Stimulated activated CD8-positive, alpha-beta memory T cell treated with anti-CD3 and anti-CD28 coated beads, Interleukin-4, amount 100 ng/mL, for 24 hours (primary cell): ENCODE measurements at places on chromosomes 11 and 22.

DNA sequence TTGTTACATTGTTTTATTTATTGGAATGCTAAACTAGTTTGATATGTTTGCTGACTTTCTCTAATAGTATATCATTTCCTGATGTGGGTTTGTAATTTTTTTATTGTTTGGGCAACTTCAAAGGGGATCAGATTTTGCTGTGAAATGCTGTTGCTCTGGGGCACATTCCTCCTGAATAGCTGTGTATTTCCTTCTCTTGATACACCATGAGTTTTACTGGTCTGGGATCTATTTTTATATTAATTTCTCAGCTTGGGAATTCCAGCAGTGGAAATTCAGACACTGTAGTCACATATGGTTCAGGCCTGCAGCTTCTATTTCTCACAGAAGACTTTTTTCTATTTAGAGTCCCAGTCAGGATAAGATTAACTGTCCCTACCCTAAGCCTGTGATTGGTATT lies 58.9 kb downstream of the RPUSD4 start:
- DNase-seq, result no peak

- no peak for DNase-seq
These were observed 70.1 kb downstream of the SYT9 start for GRCh38 chr11:7321473-7322450.

DNA sequence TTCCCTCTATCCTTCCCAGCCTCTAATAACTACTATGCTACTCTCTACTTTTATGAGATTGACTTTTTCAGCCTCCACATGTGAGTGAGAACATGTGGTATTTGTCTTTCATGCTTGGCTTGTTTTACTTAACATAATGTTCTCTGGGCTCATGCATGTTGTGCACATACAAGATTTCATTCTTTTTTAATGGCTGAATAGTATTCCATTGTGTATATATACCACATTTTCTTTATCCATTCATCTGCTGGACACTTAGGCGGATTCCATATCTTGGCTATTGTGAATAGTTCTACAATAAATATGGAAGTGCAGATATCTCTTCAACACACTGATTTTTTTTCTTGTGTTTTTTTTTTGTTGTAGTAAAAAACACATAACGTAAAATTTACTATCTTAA lies 19.4 kb downstream of the OSBP2 start:
- no peak for DNase-seq

GRCh38 chr11:63639199-63639832 lies 25.1 kb upstream of the PLAAT3 start:
- DNase-seq, result no peak

- DNase-seq, result no peak
These were observed 72.7 kb upstream of the PITPNB start for GRCh38 chr22:27991586-27992293.

DNA sequence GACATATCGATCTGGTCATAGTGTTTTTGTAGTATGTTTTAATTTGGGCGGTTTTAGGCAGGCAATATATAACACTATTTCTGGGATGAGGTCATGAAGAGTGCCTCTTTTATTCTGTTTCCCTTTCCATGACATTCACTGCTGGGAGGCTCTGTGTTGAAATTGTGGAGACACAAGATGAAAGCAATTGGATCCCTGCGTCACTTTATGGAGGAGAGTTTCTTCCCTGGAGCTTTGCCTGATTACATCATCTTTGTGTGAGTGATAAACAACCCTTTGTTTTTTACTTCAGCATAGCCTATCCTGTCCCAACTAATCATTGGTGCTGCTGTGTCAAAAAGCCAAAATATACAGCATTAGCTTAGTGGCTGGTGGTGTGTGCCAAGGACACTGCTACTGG lies 48.6 kb downstream of the PARVG start:
- no peak for DNase-seq

GRCh38 chr22:46567471-46567870 lies 30.1 kb upstream of the CELSR1 start:
- no peak for DNase-seq

DNA sequence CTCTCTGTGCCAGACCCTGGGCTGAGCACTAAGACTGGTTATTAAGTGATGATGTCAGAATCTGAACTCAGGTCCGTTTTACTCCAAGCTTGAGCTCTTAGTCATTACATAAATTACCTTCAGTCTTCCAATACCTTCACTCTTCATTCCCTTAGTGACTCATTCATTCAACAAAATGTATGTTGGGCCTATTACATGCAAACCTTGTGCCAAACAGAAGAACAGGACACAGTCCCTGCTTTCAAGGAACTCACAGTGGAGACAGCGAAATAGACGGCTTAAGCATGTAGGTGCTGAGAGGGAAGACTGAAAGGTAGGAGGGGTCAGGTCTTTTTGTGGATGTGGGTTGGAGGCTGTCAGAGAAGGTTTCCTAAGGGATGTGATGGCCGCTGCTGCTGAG lies 3.3 kb downstream of the KCTD14 start:
- no peak for DNase-seq

DNA sequence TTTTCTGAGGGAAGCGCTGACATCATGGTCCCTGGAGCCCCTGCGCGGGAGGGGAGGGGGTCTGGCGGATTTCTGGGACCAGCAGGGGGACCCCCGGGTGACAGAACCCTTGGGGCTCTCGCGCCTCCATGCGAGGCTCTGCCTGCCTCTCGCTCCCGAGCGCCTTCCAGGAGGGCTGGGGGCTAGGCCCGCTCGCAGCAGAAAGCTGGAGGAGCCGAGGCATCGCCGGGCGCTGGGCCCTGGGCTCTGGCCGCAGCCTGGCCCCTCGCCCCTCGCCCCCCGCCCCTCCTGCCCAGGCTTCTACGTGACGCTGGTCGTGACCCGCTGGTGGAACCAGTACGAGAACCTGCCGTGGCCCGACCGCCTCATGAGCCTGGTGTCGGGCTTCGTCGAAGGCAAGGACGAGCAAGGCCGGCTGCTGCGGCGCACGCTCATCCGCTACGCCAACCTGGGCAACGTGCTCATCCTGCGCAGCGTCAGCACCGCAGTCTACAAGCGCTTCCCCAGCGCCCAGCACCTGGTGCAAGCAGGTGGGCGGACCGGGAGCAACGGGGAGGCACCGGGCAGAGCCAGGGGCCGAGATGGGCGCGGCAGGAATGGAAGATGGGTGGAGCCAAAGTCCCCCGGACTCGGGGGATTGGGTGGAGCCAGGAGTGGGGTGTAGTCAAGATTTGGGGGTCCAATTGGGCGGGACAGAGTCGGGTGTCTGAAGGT lies 5.4 kb downstream of the BEST1 start:
- DNase-seq, result no peak

DNA sequence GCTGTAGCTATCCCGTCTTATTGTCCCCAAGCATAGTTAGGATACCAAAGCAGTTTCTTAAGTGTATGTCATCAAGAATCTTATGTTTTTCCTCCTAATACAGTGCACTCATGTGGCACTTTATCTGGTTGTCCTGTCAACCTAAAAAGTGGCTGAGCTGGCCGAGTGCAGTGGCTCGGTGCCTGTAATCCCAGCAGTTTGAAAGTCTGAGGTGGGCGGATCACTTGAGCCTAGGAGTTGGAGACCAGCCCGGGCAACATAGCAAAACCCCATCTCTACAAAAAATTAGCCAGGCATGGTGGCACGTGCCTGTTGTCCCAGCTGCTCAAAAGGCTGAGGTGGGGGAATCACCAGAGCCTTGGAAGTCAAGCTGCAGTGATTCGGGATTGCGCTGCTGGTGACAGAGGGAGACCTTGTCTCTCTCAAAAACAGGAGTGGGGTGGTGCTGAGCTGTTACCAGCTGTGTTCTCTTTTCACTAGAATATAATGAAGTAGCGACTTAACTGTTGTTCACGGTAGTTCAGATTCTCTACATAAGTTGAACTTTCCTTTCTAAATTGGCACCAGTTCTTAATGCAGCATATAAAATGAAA lies 48.1 kb downstream of the EP300 start:
- no peak for DNase-seq

GRCh38 chr11:61911128-61911700 lies 6.2 kb downstream of the RAB3IL1 start:
- no peak for DNase-seq

GRCh38 chr22:38730411-38730871 lies 24.7 kb downstream of the GTPBP1 start:
- no peak for DNase-seq

- no peak for DNase-seq
These were observed 27.1 kb downstream of the APLP2 start for GRCh38 chr11:130096823-130097222.

DNA sequence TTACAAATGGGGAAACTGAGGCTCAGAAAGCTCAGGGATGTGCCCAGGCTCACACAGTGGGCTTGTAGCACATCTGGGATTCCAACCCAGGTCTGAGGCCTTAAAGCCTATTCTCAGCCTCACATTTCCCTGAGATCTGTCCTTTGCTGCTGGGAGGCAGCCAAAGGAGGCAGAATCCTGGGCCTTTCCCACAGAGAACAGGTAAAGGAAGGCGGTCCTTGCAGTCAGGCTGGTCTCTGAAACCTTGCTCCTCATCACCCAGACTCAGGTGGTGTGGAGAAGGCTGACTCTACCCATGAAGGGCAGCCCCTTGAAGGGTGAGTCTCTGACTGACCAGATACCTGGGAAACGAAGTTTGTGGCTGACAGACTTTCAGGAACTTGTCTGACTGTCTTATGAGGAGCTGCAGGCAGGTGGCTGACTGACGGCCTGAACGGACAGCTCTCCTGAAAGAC lies 7.8 kb downstream of the SLCO2B1 start:
- no peak for DNase-seq

- DNase-seq, result no peak
These were observed 22.5 kb upstream of the TCF20 start for GRCh38 chr22:42292732-42293520.

DNA sequence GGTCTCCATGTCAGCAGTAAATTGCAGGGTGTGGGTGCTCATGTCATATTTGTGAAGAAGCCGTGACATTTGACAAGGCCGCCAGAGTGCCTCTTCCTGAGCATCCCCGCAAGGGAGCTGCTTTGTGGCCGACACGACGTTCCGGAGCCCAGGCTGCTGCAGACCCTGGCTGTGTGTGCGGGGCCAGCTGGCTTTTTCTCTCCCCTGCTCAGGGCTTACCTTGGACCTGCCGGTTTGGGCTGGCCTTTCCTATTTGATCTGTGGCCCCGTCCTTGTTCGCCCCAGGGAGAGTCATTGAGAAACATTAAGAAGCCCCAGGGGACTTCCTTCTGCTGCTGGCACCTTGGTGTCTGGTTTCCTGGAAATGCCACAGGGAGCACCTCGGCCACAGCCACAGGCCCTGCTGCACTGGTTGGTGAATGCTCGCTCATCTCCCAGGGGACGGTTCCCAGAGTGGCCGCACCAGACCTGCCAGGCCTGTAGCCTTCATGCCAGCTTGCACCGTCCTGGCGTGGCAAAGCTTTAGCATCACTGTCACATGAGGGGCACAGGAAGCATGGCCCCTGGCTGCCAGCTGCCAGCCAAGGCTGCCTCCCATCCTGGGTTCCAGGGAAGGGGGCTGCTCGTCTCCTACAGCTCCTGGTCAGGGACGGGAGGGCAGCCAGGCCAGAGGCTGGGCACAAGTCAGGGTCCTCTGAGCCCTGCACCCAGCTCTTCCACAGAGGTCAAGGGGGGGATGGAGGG lies 5.4 kb downstream of the GRK2 start:
- DNase-seq, result peak; percentile 50

- no peak for DNase-seq
These were observed 12.8 kb downstream of the CD44 start for GRCh38 chr11:35151683-35152280.

- DNase-seq, result no peak
These were observed 58.5 kb downstream of the SMCO4 start for GRCh38 chr11:93484716-93485115.

GRCh38 chr22:46726066-46726985 lies 11.7 kb downstream of the CERK start:
- DNase-seq, result no peak

DNA sequence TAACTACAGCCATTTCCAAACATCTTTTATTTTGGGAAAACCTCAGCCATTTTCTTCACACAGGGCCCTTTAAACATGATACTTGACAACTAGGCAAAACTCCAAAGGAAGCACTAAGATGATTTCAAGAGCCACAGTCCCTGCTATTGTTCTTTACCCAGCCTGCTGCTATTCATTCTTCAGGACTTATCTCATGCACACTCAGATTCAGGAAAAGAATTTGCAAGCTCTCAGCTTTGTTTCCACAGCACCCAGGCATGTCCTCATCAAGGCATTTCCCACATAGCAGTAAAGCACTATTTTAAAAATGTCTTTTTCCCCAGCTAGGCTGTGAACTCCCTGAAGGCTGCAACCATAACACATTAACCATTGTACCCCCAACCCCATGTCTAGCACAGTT lies 609.3 kb upstream of the CCDC90B start:
- DNase-seq, result no peak

DNA sequence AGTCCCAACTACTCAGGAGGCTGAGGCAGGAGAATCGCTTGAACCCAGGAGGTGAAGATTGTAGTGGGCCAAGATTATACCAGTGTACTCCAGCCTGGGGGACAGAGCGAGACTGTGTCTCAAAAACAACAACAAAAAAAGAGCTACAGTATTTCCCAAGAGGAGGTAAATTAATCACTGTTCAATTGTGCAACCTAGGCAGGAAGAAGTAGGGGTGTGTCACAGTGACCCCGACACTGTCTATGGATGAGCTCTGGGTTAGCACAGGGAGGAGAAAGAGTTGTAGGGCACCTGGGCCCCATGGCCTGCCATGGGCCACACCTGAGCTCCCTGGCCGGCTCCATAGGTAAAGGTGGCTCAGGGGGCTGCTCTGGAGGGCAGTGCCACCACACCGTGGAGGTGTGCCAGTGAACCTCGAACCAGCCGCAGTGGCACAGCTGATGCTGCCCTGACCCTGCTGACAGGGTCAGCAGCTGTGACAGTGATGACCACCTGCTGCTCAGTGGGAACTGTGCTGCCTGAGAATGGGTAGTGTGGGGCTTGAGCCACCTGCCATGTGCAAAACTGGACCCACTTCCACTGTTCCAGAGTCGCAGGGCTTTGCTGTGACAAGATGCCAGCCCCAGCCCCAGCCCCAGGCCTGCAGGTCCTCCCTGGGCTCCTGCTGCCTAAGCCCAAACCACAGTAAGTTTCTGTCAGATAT lies 84.0 kb upstream of the PITPNB start:
- no peak for DNase-seq

DNA sequence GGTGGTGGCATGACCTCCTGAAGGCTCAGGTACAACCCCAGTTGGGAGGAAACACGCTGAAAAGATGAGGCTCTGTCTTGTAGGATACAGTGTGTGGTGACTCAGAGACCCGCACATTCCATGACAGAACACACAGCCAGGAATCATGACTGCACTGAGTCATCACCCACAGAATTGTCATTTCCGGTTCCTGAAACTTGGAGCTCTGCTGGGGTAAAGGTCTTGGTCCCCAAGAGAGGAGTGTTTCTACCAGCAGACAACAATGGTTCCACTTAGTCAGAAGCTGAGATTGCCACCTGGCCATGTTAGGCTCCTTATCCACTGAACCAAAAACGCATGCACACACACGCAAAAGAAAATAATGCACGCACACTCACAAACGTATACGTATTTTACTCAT lies 31.5 kb upstream of the CYB5R3 start:
- DNase-seq, result no peak

- no peak for DNase-seq
These were observed 22.8 kb upstream of the PPFIA1 start for GRCh38 chr11:70247710-70248072.

- DNase-seq, result no peak
These were observed 56.6 kb downstream of the SYT13 start for GRCh38 chr11:45229401-45230020.

GRCh38 chr11:47235163-47235562 lies 13.5 kb downstream of the ACP2 start:
- DNase-seq, result no peak
